Kidney (tissue), 22 donors: ENCODE measurements at places on chromosomes 6 and 20. TPM values are rescaled to one million over a fixed set of nuclear protein-coding genes. Genes with fewer than 3 reads are reported as not detected.

DNA sequence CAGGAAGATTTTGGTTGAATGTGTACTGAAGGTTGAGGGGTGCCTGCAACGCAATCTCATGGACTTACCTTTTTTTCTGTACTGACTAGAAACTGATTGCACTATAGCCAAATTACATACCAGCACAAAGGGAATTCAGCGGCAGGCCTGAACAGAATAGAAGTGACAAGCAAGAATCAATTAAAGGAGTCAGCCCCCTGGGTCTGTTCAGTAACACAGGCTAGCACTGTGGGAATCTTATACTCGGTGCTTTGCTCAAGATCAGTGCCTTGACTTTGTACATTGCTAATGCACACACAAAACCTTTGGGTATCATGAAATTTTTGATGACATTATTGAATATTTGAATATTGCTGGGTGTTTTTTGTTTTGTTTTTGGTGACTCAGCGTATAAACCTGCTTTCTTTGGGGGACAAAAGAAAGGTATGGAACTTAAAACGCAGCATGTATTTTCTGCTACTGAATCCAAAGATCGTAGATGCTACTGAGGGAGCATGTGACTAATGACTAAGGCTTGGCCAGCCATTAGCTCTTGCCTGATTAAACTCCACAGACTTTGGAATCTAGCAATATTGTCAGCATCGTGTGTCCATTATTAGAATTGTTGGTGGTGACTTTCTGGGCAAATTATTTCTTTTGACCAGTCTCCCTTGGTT, 236.6 kb downstream of the ARID1B start:
- peak overlapping the region; percentile 24 for H3K27ac ChIP-seq
- no peaks in the 10 kb centered on the region for H3K27me3 ChIP-seq
- H3K36me3 ChIP-seq: no peaks in the 10 kb centered on the region
- H3K4me3 ChIP-seq: no peak overlapping the region
- H3K4me1 ChIP-seq: no peaks in the 10 kb centered on the region

DNA sequence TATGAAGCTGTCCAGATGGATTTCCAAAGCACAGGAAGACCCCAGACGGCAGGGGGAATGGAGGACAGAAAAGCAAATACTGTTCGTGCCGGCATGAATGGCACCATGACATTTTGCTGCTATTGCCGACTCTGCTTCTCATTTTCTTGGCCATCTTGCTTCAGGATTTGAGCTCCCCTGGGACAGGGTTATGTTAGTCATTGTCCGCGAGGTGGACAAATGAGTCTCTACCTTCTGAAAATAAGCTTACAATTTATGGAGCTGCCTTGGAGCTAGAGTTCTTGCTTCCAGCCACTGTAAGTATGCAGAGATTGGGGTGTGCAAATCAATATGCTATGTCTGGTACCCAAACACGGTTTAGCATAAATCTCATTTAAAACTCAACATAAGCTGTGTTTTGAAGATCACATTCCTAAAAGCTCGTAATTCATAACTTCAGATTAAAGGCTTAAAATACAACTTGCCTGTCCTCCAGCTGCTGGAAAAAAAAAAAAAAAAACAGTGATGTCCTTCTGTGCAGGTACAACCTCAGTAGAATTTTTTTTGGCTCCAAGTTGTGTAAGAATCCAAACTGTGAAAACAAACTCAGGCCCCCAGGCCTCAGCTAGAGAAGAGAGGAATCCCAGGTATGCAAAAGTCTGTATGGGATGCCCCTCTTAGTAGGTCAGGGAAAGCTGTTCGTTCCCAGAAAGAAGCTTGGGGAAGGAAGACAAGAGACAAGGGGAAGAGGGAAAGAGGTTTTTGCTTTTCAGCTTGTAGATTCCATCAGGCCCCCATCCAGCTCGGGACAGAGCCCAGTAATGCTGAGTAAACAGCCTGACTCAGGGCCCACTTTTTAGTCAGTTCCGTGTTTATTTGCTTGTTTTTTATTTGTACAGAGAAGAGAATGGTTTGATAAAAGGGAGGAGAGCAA, 184.2 kb upstream of the FOXA2 start:
- H3K27ac ChIP-seq: no peak overlapping the region
- no peak for DNase-seq

DNA sequence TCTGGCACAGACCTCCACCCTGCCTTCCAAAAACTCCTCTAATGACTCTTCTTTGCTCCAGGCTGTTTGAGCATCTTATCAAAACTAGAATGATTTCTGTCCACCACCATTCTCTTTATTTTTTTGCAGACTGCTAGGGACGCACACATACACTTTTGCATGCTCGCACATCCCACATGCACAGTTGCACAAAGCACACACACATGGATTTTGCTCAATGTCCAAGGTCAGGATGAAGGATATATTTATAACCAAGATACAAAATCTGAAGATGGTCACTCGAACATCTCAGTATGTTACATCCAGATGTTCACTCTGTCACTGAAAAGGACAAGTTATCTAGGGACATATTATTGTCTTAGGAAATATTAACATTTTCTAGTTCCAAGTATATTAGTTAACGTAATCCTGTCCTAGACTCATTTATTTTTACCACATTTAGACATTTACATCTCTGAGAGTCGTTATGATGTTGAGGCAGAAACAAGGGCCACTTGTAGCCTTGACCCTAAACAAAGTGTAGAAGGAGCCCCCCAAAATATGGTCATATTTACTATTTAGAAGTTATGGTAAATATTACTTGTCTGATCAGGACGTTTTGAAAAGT, 3.4 kb upstream of the SIM1 start:
- no peak overlapping the region for H3K4me3 ChIP-seq
- H3K27me3 ChIP-seq: peaks cover 51% of the 10 kb centered on the region
- peak overlapping the region; percentile 86 for H3K27ac ChIP-seq
- no peaks in the 10 kb centered on the region for H3K4me1 ChIP-seq
- no peaks in the 10 kb centered on the region for H3K36me3 ChIP-seq

DNA sequence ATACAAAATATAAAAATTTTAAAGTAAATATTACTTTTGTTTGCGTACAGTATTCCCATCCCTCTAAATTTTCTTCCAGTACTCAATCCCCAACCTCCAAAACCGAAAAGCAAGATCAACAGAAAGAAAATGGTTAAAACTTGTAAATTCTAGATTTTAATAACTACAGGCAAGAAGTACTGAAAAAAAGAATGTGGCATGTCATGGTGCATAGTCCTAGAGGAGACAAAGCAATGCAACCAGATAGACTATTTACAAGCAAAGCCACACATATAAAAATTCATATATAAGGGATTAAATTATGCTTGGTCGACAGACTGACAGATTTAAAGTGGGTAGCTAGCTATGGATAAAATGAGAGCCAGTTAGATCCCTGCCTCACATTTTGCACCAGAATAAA, 56.5 kb upstream of the HFE start:
- no peak for DNase-seq
- no peaks in the 10 kb centered on the region for H3K27me3 ChIP-seq
- peaks cover 9% of the 10 kb centered on the region for H3K4me1 ChIP-seq
- no peak overlapping the region for H3K4me3 ChIP-seq
- H3K36me3 ChIP-seq: no peaks in the 10 kb centered on the region

- H3K27ac ChIP-seq: no peak overlapping the region
- H3K4me3 ChIP-seq: no peak overlapping the region
- no peaks in the 10 kb centered on the region for H3K4me1 ChIP-seq
- DNase-seq: no peak
These were observed 957.5 kb upstream of the EPHA7 start for GRCh38 chr6:94376876-94377275.

DNA sequence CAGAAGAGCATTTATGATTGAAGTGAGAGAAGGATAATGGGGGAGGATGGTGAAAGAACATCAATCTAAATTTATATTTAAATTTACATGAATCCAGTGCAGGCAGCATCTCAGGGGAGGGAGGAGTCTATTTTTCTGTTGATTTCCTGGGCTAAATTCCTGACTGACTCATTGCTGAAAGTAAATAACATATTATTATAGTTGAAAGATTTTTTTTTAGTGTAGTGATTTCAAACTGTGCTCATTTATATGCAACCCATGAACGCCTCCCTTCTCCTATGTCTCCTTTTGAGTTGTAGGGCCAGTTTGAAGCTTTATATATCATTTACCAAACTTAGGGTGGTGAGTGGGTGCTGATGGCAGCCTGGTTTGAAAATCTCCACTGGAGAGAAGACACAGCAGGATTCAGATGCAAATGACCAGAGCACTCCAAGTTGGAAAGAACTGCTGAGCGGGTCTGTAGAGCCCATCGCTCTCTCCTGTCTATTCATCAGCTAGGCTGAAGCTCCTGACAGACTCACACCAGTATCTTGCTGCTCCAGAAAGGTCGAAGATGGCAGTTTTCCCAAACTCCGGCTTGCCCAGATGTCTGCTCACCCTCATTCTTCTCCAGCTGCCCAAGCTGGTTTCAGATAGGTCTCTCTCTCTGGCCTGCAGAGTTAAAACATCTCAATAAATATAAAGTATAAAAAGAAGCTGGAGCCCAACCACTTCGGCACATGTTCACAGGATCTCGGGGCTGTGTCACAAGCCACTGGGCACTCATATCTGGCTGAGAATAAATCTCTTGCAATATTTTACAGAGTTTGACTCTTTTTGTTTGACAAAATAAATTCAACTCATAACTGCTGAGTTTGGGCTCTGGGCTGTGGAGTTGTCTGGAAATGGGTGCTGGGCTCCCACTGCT, 18.3 kb downstream of the BTN2A1 start:
- no peak for DNase-seq
- H3K4me1 ChIP-seq: no peaks in the 10 kb centered on the region
- H3K4me3 ChIP-seq: no peak overlapping the region

DNA sequence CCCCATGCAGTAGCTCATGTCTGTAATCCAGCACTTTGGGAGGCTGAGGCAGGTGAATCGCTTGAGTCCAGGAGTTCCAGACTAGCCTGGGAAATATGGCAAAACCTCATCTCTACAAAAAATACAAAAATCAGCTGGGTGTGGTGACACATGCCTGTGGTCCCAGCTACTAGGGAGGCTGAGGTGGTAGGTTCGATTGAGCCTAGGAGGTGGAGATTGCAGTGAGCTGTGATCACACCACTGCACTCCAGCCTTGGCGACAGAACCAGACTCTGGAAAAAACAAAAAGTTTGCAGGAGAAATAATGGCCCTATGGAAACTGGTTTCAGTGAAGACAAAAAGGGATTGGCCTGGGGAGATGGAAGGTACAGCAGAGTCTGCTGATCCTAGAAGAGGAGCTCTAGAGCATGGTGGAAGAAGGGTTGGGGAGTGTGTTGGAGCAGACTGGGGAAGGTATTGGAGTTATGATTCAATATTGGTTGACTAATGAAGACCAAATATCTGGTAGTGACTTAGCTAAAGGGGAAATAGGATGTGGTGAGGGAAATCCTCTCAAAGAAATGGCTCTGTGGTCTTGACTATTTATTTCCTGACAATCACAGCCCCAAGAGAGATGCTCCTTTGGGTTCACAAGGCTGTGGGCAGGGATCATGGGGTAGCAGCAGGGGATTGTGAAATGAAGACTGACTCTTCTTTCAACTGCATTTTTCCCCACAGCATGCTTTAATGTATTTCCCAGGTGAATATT, 281.9 kb downstream of the UTRN start:
- H3K4me1 ChIP-seq: no peaks in the 10 kb centered on the region
- no peak overlapping the region for H3K4me3 ChIP-seq
- no peaks in the 10 kb centered on the region for H3K27me3 ChIP-seq
- no peaks in the 10 kb centered on the region for H3K36me3 ChIP-seq
- no peak overlapping the region for H3K27ac ChIP-seq
- no peak for DNase-seq

DNA sequence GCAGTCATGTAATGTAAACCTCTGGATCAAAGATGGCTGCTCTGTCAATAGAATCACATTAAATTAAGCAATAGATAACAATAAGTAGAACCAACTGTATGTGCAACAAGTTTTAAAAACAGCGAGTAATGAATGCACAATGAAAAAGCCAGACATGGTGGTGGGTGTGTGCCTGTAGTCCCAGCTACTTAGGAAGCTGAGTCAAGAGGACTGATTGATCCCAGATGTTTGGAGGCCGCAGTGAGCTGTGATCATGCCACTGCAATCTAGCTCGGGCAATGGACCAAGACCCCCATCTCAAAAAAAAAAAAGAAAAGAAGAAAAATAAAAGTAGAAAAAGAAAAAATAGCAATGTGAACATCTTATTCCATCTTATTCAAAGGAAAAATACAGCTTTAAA, 558.7 kb upstream of the MMS22L start:
- no peak for DNase-seq
- no peaks in the 10 kb centered on the region for H3K27me3 ChIP-seq
- no peaks in the 10 kb centered on the region for H3K4me1 ChIP-seq
- H3K27ac ChIP-seq: no peak overlapping the region

GRCh38 chr20:55947701-55948100, 57.6 kb downstream of the CBLN4 start:
- no peak overlapping the region for H3K27ac ChIP-seq
- DNase-seq: no peak
- H3K36me3 ChIP-seq: no peaks in the 10 kb centered on the region
- no peak overlapping the region for H3K4me3 ChIP-seq

DNA sequence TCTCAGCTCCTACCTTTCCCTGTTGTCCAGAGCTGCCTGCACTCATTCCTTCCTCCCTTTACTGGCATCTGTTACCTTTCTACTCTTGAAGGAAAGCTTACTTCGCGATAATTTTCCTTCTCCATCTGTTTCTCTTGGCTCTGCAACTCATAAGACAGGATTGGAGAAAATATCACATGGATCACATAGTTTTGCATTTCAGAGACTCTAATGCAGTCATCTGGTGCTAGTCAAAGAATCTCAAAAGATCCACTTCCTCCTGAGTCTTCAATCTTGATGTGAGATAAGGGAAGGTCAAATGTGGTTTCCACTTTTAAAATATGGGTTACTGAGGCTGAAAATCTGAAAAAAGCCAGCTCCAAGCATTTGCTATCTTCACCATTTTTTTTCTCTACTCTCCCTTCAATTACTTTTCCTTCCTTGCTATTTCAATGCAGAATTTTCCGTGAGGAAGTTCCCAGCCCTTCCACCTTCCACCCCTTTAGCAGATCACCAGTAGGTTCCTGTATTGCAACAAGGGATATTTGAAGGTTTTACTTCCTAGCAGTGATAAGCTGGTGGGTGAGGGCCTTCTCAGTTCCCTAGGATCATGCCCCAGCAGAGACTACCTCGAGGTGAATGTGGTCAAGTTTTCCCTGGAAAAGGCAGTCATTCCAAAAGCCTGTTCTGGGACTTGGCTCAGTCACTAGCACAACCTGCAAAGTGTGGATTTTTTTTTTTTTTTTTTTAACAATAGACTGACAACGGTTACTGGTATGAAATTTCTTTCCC, 62.8 kb upstream of the LRRC1 start:
- peaks cover 2% of the 10 kb centered on the region for H3K4me1 ChIP-seq
- no peaks in the 10 kb centered on the region for H3K36me3 ChIP-seq
- H3K27me3 ChIP-seq: no peaks in the 10 kb centered on the region
- no peak overlapping the region for H3K27ac ChIP-seq
- no peak overlapping the region for H3K4me3 ChIP-seq
- DNase-seq: no peak

GRCh38 chr20:48008850-48009515, 223.7 kb upstream of the SULF2 start:
- H3K27me3 ChIP-seq: no peaks in the 10 kb centered on the region
- H3K4me3 ChIP-seq: no peak overlapping the region
- no peak for DNase-seq
- no peak overlapping the region for H3K27ac ChIP-seq

GRCh38 chr6:49233483-49233882, 229.6 kb downstream of the MMUT start:
- no peaks in the 10 kb centered on the region for H3K27me3 ChIP-seq
- H3K36me3 ChIP-seq: no peaks in the 10 kb centered on the region
- no peak overlapping the region for H3K4me3 ChIP-seq
- H3K27ac ChIP-seq: no peak overlapping the region
- no peaks in the 10 kb centered on the region for H3K4me1 ChIP-seq

Gene HSPA1A
- polyA plus RNA-seq: 209 TPM

Gene PNPLA1
- polyA plus RNA-seq: 1.2 TPM

Gene CD83
- 15.4 TPM for polyA plus RNA-seq
